ENCODE measurements at places on chromosomes 16 and 17.

DNA sequence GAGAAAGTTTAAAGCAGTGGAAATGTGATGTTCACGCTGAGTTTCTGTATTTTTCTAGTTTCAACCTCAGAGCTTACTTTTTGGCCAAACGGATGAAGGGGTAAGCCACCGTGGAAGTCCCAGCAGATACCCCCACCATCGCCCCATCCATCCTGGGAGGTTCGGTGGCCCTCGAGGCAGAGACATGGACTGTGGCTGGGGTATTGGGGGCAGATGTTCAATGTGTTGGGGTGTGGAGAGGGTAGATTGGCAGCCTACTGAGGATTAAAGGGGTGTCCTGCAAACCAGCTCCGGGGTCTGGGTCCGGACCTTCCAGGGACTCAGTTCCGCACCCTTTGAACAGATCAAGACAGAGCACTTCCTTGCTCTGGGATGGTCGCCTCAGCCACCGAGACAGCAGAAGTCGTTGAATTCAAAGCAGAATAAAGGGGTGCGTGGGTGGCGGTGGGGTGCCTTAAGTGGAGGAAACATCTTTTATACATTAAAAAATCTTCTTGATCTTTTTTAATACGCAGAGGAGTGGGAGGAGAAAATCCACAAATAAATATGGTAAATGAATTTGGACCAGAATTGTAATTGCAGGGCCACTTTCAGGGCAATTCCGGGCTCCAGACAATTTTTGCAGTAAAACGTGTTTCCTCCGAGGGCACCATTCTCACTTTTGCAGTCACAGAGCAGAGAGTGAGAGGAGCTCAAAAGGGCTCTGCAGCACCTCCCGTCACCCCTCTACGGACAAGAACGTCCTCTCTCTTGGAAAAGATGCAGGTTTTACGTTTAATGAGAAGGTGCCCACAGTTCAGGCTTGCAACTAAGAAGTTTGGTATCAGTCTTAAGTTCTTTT lies 8.2 kb upstream of the CBX8 start:
- DNase-seq, result no peak

GRCh38 chr16:88533381-88533917 lies 36.8 kb upstream of the ZC3H18 start:
- no peak for DNase-seq

- DNase-seq, result no peak
Observed at GRCh38 chr17:1154704-1155103, 25.1 kb downstream of the ABR start.

DNA sequence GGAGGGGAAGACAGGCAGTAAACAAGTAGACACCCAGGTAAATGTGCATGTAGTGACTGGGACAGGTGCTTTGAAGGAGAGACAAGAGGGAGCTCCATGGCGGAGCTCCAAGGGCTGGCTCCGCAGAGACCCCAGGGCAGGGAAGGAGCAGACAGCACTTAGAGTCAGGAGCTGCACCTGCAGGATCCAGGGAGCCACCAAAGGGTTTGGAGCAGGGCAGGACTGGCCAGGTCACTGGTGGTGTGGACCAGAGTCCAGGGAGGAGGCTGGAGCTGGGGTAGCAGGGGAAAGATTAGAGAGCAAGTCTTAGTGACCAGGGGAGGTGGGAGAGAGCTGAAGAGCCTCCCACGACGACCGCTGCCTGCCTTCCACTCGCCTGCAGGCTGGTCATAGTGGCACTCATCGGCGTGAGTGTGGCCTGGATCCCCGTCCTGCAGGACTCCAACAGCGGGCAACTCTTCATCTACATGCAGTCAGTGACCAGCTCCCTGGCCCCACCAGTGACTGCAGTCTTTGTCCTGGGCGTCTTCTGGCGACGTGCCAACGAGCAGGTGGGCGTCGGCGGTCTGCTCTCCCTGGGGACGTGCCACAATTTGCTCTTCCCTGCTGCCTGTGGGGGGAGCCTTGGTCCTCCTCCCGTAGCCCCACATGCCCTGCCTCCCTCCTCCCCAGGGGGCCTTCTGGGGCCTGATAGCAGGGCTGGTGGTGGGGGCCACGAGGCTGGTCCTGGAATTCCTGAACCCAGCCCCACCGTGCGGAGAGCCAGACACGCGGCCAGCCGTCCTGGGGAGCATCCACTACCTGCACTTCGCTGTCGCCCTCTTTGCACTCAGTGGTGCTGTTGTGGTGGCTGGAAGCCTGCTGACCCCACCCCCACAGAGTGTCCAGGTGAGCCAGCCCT lies 14.7 kb upstream of the FAM83G start:
- no peak for DNase-seq

- DNase-seq, result no peak
Observed at GRCh38 chr16:73735018-73735417, 561.6 kb upstream of the PSMD7 start.

DNA sequence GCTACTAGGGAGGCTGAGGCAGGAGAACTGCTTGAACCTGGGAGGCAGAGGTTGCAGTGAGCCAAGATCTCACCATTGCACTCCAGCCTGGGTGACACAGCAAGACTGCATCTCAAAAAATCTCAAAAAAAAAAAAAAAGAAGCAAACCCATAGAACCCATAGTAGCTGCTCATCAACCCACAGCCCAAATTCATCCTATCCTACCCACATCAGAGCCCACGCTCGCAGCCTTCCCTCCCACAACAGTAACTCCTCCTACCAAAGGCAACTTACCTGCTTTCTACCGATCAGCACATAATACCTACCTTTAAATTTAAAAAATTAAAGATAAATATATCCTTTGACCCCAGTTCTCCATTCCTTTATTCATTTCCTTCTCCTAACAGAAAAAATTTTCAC lies 94.7 kb downstream of the GAS7 start:
- DNase-seq, result no peak

GRCh38 chr17:74522381-74523105 lies 8.7 kb downstream of the CD300LB start:
- no peak for DNase-seq

GRCh38 chr16:29842732-29843346 lies 20.2 kb downstream of the CDIPT start:
- no peak for DNase-seq

GRCh38 chr17:18006495-18007239 lies 32.3 kb downstream of the ATPAF2 start:
- no peak for DNase-seq

DNA sequence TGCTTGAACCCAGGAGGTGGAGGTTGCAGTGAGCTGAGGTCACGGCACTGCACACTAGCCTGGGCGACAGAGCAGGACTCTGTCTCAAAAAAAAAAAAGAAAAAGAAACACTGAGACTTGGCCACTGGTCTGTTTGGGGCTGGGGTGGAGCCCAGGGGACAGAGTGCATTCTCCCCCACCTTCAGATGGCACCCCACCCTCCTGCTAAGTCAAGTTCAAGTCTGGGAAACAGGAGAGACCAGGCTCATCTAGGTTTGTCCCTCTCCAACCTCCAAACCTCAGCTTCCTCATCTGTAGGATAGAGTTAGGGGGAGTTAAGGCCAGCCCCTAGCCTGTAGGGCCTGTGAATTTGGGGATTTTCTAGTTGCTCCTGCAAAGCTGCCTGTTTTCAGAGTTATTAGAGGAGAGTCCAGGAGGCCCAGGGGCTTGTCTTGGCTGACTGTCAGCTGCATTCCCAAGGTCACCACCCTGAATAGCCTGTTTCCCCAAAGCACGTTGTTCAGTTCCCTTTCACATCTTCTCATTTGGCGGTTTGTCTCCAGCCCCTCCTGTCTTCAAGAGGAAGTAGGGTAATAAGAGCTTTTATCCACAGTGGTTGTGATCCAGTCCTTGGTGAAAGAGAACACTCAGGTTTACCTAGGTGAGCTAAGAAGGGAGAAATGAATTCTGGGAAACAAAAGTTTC lies 2.2 kb downstream of the MT3 start:
- DNase-seq, result no peak

DNA sequence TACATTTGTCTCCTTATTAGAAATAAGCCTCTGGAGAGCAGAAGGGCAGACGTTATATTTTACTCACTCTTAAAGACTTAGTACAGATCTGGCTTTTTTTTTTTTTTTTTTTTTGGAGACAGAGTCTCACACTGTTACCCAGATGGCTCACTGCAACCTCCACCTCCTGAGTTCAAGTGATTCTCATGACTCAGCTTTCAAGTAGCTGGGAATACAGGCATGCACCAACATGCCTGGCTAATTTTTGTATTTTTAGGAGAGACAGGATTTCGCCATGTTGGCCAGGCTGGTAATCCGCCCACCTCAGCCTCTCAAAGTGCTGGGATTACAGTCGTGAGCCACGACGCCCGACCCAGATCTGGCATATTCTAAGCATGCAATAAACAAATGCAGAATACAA lies 36.4 kb upstream of the TMEM97 start:
- DNase-seq, result no peak

- DNase-seq, result no peak
Observed at GRCh38 chr16:89375021-89375420, 115.3 kb downstream of the ANKRD11 start.

DNA sequence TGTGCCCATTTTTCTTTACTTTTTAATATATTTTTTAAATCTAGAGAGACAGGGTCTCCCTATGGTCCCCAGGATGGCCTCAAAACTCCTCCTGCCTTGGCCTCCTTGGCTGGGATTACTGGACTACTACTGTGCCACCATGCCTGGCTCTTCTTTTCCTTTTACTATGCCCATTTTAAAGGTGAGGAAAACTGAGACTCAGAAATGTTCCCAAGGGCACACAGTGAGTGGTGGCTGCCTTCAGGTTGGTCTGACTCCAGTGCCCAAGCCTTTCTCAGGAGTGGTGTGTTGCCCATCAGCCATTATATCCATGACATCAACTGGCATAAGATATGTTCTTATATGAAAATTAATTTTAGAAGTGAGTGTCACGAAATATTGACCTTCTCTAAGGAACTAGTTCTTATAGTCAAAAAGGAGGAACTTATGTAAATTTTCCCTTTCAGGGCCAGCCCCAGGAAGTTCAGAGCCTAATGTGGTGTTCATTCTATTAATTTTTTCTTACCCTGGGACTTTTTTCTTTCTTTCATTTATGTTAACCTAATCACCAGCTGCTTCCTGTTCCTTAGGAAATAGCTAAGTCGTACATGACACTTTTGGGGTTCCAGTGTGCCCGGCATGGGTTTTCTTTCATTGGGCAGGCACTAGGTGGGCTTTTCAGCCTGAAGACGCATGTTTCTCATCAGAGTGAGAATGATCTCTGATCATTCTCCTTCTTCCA lies 17.9 kb upstream of the SPN start:
- no peak for DNase-seq

DNA sequence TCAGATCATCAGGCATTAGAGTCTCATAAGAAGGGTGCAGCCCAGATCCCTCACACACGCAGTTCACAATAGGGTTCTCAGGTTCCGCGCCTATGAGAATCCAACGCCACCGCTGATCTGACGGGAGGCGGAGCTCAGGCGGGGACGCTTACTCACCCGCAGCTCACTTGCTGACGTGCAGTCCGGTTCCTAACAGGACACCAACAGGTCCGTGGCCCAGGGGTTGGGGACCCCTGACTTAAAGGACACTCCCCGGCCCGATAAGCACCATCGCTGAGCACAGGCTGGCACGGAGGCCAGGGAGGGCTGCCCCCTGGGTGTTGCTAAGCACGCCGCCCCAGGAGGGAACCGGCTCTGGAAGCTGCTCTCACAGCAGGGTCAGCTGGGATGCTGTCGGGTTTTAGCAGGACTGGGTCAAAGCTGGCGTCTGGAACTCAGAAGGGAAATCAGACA lies 30.1 kb upstream of the BAHCC1 start:
- no peak for DNase-seq

DNA sequence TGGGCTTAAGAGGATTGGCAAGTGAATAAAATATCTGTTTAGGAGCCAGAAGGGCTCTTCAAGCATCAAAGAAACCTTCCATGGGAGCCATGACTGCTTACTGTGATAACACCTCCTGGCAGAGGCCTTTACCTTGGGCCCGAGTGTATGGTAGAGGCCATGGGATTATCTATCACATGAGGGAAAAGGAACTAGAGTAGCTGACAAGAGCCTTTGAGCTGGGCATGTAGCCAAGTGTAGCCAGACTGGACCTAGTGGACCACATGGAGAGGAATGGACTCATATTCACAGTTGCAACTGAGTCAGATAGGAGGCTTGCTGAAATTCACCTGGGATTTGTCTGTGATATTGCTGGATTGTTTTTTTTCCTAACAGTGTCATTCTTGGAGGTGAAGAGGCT lies 276.0 kb upstream of the ZFHX3 start:
- no peak for DNase-seq

DNA sequence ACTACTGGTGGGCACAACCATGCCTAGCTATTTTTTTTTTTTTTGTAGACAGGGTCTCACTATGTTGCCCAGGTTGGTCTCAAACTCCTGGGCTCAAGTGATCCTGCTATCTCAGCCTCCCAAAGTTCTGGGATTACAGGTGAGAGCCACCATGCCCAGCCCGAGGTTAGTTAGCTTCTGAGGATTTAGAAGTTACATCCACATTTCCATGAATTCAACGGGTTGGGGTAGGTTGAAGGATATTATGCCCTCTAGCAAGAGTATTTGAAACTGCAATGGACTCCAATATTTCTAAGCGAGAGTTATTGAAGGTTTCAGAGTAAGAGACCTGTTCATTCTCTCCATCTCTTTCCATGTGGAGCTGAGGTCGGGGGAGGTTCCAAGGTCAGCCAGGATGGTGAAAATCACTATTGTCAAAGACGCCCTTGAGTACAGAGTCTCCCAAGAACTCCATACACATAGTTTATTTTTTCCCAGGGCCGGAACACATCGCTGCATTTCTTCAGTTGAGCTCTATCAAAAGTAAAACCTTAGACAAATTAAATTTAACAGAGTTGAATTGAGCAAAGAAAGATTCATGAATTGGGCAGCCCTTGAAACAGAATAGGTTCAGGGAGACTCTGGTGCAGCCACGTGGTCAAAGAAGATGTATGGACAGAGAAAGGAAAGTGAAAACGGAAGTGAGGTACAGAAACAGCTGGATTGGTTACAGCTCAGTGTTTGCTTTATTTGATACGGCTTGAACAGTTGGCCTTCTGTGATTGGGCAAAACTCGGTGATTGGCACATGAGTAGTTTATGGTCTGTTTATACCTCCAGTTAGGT lies 19.0 kb upstream of the ITPRIPL2 start:
- no peak for DNase-seq

DNA sequence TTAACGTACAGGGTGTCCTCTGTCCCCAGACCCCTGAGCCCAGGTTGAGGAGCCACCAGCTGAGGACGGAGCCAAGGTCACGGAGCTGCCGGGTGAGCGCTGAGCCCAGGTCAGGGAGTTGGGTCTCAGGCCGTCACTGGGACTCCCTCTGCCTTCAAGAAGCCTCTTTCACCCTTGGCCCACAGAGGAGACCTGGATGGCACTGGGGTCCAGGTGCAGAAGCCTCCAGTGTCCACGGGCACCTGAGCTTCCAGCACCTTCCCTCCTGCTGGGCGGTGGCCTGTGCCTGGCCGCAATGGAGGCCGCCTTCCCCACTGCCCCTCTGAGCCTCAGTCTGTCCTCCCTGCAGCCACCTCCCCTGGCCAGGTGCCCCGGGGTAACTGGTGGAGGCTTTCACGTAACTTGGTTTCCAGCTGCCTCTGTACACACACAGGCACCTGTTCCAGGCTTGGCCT lies 31.6 kb upstream of the CDH15 start:
- DNase-seq, result no peak

DNA sequence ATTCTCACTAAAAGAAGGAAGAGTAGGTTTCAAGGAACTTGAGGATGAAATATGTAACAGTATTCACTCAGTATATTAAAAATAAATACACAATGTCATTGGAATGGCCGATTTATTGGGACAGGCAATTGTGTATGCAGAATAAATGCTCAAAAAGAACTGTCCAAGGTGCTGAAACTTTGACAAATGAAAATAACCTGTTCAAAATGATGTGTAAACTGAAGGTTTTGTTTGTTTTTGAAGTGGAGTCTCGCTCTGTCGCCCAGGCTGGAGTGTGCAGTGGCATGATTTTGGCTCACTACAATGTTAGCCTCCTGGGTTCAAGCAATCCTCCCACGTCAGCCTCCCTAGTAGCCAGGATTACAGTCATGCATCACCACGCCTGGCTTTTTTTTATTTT lies 318.7 kb upstream of the RBFOX1 start:
- no peak for DNase-seq

Measured in activated T-helper 1 cell treated with Interleukin-2 at 50 U/mL for 16 hours (primary cell).